ENCODE measurements at places on chromosomes 1 and 21.
A peak's percentile ranks its signal among the peaks of the same experiment; 100 is the strongest.

- peak; percentile 30 for DNase-seq
Observed at GRCh38 chr1:19179597-19180264, 30.3 kb downstream of the UBR4 start.

- DNase-seq, result no peak
Observed at GRCh38 chr1:119655154-119655553, 7.1 kb upstream of the ZNF697 start.

- DNase-seq, result no peak
Observed at GRCh38 chr1:110081061-110081460, 10.6 kb upstream of the ALX3 start.

DNA sequence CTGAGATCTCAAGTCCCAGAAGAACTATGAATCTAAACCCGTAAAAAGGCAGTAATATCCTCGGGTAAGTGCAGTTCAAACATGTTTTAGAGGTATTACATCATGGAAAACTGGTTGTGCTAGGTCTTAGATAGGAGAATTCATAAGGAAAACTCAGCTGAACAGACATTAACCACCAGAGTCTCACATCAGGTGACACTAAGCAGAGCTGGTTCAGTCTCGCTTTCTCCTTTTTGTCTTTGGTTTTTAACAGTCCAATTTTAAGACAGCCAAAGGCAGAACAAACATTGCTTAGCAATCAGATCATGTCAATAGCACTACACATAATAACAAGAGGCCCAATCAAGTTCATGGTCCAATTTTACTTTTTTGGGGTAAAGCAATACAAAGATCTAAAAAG is 63.1 kb upstream of the MUTYH start:
- DNase-seq, result no peak

DNA sequence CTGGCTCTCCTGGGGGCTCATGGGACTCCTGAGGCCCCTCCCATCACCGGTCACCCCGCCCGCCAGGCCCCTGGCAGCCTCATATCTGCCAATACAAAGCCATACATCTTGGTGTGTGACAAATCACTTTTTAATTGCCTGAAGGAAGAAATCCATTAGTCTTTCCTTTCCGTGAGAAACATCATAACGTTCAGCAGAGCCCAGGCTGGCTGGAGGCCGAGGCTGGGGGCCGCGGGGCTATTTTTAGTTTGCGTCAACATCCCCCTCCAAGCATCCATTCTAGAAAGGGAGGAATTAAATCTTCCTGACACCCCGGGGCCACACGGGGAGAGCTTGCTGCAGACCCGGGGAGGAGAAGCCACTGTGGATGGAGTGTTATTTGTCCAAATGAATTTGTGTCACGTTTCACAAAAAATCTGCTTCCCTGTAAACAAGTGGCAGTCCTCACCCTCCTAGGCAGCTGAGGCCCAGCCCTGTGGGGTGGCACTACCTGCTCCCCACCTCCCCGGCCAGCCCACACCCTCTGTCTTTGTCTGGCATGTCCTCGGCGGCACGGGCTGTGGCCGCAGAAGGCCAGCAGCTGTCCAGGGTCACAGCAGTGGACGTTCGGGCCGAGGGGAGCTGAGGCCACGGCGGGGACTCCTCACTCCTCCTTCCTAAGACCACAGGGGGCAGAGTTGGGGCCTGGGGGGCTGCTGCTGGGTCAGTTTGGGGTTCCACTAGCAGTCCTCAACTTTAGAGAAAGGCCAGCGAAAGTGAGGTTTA is 236.9 kb upstream of the VAMP3 start:
- DNase-seq, result no peak
